Pulmonary artery endothelial cell (primary cell): ENCODE measurements at places on chromosomes 11 and 22. TPM values are rescaled to one million over a fixed set of nuclear protein-coding genes. Genes with fewer than 3 reads are reported as not detected.

TLCD5 gene
- total RNA-seq, result 6.0 and 6.4 TPM in 2 replicates

RIC3 gene
- total RNA-seq, result under 0.01 TPM in 1 of 2 replicates, not detected in the other

TNNT3 gene
- not detected in 2 replicates for total RNA-seq

HBG2 gene
- total RNA-seq, result not detected in 2 replicates

RIMBP3C gene
- total RNA-seq, result 0.04 TPM in 1 of 2 replicates, not detected in the other

KCNQ1 gene
- 0.04 and 0.07 TPM in 2 replicates for total RNA-seq

ACR gene
- 0.13 TPM in 1 of 2 replicates, not detected in the other for total RNA-seq

FAM118B gene
- total RNA-seq, result 25.6 and 31.0 TPM in 2 replicates

OR51T1 gene
- not detected in 2 replicates for total RNA-seq

POU2AF2 gene
- not detected in 2 replicates for total RNA-seq
